ENCODE measurements at places on chromosomes 12 and 14.

DNA sequence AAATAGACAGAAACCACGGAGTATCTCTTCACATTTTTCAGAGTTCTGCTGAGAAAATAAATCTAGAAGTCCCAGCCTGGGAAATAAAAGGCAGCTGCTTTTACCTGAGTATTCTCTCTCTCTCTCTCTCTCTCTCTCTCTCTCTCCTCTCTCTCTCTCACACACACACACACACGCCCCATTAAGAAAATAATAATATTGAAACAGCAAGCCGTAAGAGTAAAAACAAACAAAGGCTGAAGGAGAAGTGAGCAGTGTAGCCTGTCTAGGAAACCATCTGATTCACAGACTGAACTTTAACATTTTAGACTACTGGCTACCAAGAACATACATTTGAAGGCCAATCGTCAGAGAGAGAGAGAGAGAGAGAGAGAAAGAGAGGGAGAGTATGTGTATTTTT, 8.4 kb downstream of the PTHLH start:
- DNase-seq: no peak

GRCh38 chr14:44803239-44803905, 158.4 kb downstream of the KLHL28 start:
- peak; percentile 35 for DNase-seq

- no peak for DNase-seq
Measured at GRCh38 chr12:52243856-52244614, 11.0 kb downstream of the KRT7 start.

GRCh38 chr14:28830115-28830534, 63.5 kb downstream of the FOXG1 start:
- no peak for DNase-seq

- no peak for DNase-seq
Measured at GRCh38 chr12:20757-21156, 45.8 kb upstream of the IQSEC3 start.

DNA sequence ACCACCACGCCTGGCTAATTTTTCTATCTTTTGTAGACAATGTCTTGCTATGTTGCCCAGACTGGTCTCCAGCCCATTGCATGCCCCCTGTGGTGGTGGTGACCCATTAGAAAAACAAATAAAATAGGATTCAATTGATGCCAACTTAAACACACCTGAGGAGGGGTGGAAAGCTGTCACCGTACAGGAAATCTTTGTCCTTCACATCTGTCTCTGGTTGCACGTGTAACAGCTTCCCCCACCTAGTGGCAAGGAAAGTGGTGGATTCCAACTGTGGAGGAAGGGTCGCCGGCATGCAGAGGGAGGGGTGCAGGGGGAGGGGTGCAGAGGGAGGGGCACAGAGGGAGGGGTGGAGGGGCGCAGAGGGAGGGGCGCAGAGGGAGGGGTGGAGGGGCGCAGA, 26.1 kb upstream of the GPR68 start:
- no peak for DNase-seq

DNA sequence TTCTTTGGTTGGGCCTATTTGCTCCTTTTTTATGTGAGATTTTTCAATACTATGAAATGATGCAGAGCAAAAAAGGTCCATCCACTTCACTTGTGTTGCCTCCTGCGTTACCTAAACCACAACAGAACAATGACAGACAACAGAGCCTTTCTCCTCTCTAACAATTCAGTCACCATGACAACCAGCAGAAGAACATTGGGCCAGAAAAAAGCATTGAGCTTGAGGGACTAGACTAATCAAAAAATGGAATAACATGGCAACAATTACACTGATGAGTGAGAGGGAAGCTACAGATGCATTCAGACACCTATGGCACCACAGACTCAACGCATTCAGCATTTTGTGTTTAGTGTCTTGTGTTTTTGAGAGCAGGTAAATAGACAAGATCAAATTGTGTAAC, 44.6 kb upstream of the PTCSC3 start:
- no peak for DNase-seq

DNA sequence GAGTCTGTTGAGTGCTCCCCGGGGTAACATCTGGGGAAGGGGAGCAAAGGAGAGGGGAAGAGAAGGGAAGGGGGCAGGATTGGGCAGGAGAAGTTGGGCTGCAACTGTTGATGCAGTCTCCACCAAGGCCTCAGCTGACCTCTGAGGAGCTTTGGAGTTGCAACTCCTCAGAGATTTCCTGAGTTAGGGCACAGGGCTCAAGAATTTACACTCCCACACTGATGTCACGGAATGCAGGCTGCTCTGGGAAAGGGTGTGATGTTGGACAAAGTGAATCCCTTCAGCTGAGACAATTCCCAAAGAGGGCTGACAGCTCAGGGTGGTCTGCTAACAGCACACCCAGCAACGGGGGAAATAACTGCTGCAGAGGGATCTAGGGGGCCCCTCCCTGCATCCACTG, 295.6 kb downstream of the PCNX1 start:
- no peak for DNase-seq

DNA sequence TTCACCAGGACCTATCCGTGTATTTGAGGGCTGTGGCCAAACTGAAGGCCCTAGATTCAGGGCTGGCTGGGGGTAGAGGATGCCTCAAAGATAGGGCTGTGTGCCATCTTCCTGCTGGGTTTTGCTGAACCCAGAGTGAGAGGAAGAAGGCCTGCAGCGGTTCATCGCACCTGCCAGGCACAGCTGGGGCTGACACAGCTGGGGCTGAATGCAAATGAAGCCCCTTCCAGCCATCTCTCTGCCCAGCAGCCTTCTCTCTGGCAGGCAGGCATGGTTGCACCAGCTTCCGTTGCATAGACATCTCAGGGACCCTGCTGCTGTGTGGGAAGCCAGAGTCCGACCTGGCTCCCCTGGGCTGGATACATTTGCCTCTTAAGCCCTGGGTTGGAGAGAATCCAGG, 152.4 kb downstream of the TSPAN9 start:
- no peak for DNase-seq

DNA sequence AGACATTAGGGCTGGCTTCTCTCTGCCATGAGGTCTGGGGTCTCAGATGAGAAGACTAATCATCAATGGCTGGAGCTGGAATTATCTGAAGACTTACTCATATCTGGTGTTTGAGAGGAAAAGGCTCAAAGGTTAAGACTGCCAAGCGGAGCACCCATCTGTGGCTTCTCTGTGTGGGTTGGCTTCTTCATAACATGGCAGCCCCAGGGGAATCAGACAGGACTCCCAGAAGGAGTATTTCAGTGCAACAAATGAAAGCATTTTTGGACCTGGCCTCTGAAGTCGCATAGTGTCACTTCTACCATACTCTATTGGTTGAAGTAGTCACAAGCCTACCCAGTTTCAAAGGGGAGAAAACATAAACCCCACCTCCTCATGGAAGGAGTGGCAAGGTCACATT, 171.8 kb upstream of the KRR1 start:
- DNase-seq: no peak

GRCh38 chr12:593396-594270, 69.6 kb downstream of the NINJ2 start:
- DNase-seq: peak; percentile 66

DNA sequence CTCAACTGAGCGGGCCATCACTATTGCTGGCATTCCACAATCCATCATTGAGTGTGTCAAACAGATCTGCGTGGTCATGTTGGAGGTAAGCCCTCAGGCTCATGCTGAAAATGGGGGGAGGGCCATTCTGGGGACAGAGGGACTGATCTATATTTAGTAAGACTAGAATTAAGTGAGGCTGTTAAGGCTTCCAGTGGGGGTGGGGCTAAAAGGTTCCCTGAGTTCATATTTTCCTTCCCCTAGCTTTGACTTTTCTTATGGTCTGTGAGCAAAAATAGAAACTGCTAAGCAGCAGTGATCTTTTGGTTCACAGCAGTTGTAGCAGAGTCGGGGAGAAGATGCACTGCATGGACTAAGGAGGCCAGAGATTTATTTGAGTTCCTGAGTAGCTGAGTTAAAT, 9.2 kb downstream of the PCBP2 start:
- no peak for DNase-seq

GRCh38 chr14:94867209-94867608, 97.3 kb upstream of the GSC start:
- DNase-seq: no peak

DNA sequence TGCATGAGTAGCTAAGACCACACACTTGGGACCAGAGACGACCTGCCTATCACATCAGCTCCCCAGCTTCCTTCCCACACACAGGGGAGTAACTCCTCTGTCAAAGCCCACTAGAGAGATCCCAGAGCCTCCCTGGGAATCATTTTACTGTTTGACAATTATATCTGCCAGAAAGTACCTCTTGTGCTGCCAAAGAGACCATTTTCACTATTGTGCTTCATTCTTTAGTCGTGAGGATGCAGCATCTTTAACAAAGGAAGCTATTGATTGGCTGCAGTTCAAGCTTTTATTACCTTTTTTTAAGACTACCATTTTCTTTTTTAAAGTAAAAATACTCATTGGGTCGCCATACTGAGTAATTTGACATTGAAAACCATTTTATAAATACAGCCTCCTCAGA, 194.5 kb upstream of the RGS6 start:
- DNase-seq: no peak

DNA sequence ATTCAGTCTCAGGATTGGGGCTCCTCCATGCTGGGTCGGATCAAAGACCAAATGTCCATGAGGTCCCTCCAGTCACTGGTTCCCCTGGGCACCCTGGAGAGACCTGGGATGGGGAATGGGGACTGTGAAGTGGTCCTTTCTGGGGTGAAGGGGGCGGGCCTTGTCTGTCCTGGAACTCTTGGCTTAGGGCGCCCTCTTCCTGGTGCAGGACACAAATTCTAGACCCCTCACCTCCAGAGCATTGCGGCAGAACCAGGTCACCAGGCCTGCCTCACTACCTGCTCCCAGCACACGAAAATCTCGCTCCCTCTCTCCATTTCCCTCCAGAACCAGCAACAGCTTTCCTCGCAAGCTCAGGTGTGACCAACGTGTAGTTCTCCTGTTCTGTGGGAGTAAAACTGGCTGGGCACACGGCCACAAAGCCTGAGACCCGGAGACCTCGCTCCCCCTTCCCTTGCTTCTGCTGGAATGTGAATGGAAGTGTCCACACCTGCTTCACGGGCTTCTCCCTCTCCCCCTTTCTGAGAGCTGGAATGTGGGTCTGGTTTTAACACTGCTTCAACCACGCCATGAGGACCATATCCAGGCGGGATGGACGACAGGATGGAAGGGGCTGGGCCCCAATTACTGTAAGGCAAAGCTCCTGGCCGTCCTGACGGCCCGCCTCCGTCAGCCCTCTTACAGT, 112.7 kb downstream of the SCARB1 start:
- no peak for DNase-seq

GRCh38 chr14:65277580-65278270, 134.8 kb upstream of the FUT8 start:
- DNase-seq: no peak

DNA sequence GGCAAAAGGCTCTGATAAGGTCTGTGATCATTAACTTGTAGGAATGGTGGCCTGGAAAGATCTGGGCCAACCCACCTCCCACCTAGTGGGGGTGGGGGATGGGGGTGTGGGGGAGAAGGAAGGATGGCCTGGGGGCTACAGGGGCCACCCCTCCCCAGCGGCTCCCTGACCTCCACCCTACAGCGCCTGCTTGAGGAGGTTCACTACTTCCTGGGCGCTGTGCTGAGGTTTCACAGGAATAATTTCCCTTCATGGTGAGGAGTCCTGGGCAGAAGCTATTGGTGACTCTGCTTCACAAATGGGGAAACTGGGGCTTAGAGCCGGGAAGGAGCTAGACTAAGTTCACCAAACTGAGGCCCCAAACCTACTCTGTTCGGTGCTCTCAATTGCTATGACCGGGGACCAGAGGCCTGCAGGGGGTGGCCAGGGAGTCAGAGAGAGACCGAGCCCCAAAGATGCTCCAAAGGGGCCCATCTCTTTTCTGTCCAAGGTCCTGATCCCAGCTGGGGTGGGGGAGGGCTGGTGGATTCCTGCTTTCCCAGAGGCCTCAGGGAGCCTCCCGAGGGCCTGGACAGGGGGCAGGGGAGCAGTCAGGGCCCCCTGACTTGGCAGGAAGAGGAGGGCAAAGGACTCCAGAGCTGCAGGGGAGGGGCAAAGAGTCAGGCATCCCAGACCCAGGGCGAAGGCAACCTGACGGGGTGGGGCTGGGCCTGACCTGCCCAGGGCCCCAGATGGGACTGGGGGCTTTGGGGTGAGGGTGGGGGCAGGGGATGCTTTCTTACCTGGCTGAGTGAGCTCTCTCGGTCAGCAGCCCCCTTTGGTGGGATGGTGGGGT, 1.7 kb downstream of the HNF1A start:
- DNase-seq: no peak

- DNase-seq: no peak
Measured at GRCh38 chr12:26978801-26979200, 35.4 kb downstream of the TM7SF3 start.

- DNase-seq: no peak
Measured at GRCh38 chr12:121620333-121620891, 5.9 kb upstream of the ORAI1 start.

DNA sequence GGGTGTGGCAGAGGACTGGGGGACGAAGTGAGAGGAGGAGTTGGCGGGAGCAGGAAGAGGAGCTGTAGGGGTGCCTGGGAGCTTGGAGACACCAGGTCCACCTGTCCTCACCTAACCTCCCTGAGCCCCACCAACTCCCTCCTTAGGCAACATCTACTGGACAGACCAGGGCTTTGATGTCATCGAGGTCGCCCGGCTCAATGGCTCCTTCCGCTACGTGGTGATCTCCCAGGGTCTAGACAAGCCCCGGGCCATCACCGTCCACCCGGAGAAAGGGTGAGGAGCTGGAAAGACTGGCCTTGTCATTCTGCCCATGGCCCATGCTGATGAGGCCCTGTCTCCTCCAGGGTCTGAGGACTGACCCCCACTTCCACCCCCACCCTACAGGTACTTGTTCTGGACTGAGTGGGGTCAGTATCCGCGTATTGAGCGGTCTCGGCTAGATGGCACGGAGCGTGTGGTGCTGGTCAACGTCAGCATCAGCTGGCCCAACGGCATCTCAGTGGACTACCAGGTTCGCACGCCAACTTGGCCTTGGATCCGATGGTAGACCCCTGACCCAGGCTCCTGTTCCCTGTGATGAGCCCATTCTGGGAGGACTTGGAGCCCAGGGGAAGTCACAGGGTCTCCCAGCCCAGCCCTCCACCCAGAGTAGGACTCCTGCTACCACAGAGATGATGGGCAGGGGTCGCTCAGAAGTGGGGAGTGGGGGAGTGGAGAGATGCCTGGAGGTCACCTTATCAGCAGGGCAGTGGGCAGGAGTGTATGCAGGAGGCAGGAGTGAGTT, 32.5 kb upstream of the NXPH4 start:
- no peak for DNase-seq

GRCh38 chr14:44029933-44030332, 477.1 kb downstream of the FSCB start:
- no peak for DNase-seq

GRCh38 chr14:91094772-91095171, 19.1 kb upstream of the DGLUCY start:
- DNase-seq: no peak

DNA sequence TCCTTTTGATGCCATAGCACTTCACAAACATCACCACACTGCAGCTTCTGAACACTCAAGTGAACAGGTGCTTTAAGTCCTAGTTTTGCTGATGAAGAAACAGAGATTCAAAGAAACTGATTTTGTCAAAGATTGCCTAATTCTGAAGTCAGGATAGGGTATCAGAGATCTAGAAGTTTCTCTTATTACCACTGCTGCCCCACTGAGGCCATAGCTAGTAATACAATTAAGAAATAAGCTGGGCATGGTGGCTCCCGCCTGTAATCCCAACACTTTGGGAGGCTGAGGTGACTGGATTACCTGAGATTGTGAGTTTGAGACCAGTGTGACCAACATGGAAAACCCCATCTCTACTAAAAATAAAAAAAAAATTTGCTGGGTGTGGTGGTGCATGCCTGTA, 458.3 kb upstream of the SEL1L start:
- no peak for DNase-seq

All from hematopoietic multipotent progenitor cell treated with erythropoietin and hydrocortisone succinate and interleukin-3 and kit ligand, for 17 days (in vitro differentiated cells).